Cortex of kidney (tissue), 1 donor: ENCODE measurements at places on chromosomes 6 and 20.

- no peak for DNase-seq
Measured at GRCh38 chr20:53869466-53870258, 200.7 kb downstream of the BCAS1 start.

GRCh38 chr6:6643398-6643797 is 54.9 kb downstream of the LY86 start:
- no peak for DNase-seq

GRCh38 chr6:56259234-56260077 is 12.1 kb upstream of the COL21A1 start:
- DNase-seq: no peak

DNA sequence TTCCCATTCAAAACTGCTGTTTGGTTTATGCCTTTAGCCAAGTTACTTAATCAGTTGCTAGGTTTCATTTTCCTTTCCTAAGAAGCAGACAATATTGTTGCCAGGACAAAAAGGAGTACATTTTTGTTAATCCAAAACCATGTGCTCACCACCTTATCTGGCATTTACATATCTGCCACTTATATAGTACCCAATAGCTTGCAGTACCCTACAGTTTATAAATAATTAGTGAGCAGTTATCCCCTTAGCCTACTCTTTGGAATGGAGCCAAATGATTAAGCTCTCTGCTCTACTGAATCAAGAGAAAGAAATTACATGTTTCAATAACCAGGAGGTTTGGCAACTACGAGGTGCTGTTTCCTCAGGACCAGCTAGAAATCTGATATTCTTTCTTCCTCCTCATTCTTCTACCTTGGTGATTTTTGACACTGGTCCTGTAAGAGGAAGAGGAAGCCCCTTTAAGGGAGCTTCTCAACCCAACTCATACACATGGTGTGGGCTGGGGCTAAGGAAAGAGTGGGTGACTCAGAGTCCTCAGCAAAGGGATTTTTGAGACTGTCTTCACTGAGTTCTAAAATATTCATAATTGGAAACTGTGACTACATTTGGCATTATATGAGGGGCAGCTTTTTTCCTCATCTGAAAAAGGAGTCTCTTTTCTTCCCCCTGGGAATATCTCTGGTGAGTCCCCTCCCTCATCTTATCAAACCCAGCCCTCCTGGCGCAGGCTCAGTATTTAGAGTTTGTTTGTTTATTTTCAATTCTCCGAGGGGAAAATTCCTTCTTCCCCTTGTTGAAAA is 1.5 kb downstream of the ZNFX1 start:
- no peak for DNase-seq

DNA sequence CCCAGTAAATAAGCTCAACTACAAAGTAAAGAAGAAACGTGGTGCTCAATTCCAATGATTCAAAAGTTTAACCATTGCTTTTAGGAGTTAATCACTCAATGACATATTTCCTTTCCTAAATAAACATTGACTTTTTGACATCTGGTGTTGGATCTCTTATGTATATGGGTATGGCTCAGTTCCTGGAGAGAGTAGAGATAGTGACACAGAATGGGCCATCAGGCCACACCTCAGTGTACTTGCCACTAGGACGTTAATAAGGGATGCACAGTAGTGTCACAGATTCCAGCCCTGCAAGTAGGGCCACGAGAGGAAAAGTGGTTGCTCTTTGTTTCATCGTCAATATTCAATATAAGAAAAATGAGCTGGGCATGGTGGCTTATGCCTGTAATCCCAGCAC is 48.9 kb upstream of the TXNDC5 start:
- DNase-seq: no peak

DNA sequence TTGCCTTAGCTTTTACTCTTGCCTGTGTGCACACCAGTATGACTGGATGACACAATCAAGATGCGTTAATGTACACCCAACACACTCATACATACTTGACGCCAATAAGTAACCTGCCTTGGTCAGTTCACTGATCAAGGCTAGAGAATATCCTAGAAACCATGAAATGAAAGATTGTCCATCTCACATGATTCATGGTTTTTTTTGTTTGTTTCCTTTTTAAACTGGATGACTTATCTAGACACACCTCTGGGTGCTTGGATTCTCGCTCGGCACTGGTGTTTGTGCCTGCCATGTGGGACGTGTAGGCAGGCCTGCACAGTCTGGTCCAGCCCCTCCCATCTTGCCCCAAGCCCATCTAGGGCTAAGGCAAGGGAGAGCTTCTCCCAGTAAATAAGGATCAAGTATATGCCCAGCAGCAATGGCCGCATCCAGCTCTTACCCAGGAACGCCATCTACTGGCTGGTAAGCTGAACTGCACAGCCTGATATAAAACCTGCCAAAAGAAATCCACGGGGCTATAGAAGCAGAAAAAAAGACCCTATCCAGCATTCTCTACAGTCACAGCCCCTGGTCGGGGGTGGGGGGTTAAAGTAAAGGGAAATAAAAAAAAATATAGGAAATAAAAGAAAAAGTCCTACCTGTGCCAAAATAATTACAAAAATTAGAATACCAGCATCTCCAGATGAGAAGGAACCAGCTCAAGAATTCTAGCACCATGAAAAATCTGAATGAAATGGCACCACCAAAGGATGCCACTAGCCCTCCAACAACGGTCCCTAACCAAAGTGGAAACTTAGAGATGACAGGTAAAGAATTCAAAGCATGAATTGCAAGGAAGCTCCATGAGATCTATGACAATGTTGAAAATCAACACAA is 73.3 kb downstream of the OTOR start:
- DNase-seq: no peak

DNA sequence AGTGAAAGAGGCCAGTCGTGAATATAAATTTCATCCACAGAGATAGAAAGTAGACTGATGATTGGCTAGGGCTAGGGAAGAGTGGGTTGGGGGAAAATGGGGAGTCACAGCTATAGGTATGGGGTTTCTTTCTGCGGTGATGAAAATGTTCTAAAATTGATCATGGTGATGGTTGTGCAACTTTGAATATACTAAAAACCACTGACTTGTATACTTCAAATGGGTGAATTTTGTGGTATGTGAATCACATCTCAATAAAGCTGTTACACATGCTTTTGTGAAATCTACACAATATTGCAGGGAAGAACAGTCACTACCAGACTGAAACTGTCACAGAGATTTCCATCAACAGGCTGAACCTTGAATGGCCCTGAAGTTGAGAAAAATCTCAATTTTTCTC is 61.5 kb downstream of the LYRM4 start:
- no peak for DNase-seq

- DNase-seq: no peak
Measured at GRCh38 chr20:21437816-21438215, 40.5 kb upstream of the NKX2-4 start.
